ENCODE measurements at places on chromosomes 1 and 21. TPM values are rescaled to one million over a fixed set of nuclear protein-coding genes. Genes with fewer than 3 reads are reported as not detected.

- no peak for DNase-seq
- H3K27ac ChIP-seq, result no peak overlapping the region
- H3K27me3 ChIP-seq, result no peaks in the 10 kb centered on the region
- H3K4me3 ChIP-seq, result no peak overlapping the region
- H3K36me3 ChIP-seq, result no peaks in the 10 kb centered on the region
Observed at GRCh38 chr1:116256875-116257274, 116.2 kb upstream of the ATP1A1 start.

- H3K4me3 ChIP-seq, result no peak overlapping the region
- no peaks in the 10 kb centered on the region for H3K27me3 ChIP-seq
- no peaks in the 10 kb centered on the region for H3K4me1 ChIP-seq
- no peaks in the 10 kb centered on the region for H3K36me3 ChIP-seq
- DNase-seq, result no peak
Observed at GRCh38 chr1:153483776-153484175, 23.3 kb upstream of the S100A7 start.

The SH2D2A gene
- total RNA-seq, result 1.2 TPM

DNA sequence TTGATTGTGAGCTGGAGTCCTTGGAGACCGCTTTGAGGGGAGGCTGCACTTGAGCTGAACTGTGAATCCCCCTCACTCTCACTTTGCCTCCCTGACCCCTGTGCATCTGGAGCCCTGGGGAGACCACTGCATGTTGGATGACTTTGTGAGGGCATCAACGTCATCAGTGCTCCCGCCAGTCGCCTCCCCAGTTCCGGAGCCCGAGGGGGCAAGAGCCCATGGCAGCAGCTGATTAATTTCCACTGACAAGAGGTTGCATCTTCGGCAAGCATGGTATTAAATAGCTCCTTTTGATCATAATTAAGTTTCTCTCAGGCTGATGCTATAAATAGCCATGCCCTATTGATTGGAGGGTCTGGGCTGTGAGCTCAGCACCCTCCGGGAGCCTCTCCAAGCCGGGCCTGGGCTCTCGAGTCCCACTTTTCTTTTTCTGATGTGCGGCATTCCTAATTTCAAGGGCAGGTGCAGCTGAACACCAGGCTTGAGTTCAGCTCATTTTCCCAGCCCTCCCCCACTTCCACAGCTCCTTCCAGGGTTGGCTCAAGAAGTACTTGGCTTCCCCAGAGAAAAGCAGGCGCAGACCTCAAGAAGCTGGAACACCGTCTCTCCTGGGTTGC is 33.2 kb downstream of the KCND3 start:
- no peaks in the 10 kb centered on the region for H3K4me1 ChIP-seq
- H3K27me3 ChIP-seq, result no peaks in the 10 kb centered on the region
- H3K36me3 ChIP-seq, result no peaks in the 10 kb centered on the region
- no peak overlapping the region for H3K27ac ChIP-seq

GRCh38 chr1:102919659-102920058 is 188.7 kb downstream of the COL11A1 start:
- DNase-seq, result no peak
- H3K4me1 ChIP-seq, result no peaks in the 10 kb centered on the region
- H3K36me3 ChIP-seq, result no peaks in the 10 kb centered on the region
- no peak overlapping the region for H3K27ac ChIP-seq
- H3K4me3 ChIP-seq, result no peak overlapping the region

DNA sequence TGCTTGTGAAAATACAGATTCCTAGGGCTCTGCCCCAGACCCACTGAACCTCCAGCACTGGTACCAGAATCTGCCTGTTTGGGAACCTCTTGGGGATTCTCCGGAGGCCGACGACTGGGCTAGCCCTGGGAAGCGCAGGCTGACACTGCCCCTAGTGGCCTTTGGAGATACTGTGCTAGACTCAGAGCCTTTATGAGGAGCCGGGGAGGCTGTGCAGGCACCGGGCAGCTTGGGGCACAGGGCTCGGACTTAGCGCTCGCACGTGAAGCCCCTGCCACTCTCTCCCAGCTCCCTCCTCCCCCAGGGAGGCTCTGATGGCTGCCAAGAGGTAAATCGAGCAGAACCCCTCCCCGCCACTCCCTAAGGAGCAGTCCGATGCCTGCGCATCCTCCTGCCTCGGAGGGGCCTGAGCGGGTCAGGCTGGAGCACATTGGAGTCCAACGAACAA is 144.6 kb upstream of the TNR start:
- DNase-seq, result peak; percentile 43
- no peaks in the 10 kb centered on the region for H3K27me3 ChIP-seq
- no peaks in the 10 kb centered on the region for H3K36me3 ChIP-seq
- no peak overlapping the region for H3K4me3 ChIP-seq
- H3K4me1 ChIP-seq, result no peaks in the 10 kb centered on the region
- no peak overlapping the region for H3K27ac ChIP-seq

The CNN3 gene
- total RNA-seq, result 257 TPM

The ZNF683 gene
- not detected for total RNA-seq

Measured in thyroid gland (tissue), 4 donors.